Mesothelial cell of epicardium (in vitro differentiated cells): ENCODE measurements at places on chromosomes 4 and X. TPM values are rescaled to one million over a fixed set of nuclear protein-coding genes. Genes with fewer than 3 reads are reported as not detected.

MAGEA10 gene
- total RNA-seq, result not detected in 3 replicates

- no peak for DNase-seq
Observed at GRCh38 chr4:142416121-142416520, 430.0 kb downstream of the INPP4B start.

DNA sequence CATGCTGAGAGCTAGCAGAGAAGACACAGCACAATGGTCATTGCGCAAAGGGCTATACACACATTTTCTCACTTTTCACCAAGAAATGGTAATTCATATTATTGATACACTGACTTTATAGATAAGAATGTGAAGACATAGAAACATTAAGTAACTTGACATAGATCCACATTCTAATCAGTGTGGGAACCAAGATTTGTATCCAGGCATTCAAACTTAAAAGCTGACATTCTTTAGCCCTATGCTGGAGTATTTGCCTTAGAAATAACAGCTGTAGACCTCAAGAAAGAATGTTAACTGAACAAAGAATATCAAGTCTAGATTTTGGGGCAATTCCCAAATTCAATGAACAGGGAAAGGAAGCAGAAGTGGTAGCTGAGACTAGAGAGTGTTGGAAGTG, 384.8 kb downstream of the IL15 start:
- no peak for DNase-seq

MAGEA8 gene
- not detected in 3 replicates for total RNA-seq
